ENCODE measurements at places on chromosomes 11 and 22. TPM values are rescaled to one million over a fixed set of nuclear protein-coding genes. Genes with fewer than 3 reads are reported as not detected.

GRCh38 chr11:78168539-78169477, 19.6 kb downstream of the KCTD21 start:
- DNase-seq, result no peak

DNA sequence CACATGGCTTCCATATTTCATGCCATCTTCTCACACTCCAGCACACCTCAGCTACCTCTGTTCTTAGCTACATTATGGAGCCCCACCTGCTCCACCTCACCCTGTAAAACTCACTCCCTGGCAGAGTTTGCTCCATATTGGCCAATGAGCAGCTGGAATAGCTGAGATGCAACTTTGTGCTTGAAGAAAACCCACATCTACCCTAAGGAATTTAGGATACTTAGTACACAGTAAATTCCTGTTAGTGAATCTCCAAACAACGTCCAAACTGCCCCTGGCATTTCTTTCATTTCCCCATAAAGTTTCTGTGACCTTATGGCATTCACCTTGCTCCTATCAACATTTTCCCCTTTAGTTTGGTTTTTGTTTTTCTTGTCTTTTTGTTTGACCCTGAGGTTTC, 2.2 kb upstream of the VWCE start:
- DNase-seq, result no peak

Gene MOGAT2
- total RNA-seq, result not detected

DNA sequence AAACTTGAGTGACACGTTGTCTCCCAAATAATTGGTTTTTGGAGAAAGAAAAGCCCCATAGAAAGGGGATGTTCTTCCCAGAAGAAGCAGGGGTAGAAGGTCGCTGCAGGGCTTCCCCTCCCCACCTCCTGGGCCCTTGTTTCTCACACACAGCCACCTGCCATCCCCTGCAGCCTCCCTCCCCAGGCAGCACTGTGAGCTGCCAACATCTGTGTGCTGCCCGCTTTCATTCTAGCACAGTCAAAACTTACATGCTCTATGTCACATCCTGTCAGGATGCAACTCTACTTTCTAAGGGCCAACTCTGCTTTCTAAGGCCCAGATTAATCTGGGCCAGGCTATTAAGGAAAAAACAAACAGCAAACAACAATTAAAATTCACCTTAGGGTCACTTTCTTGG, 309.4 kb upstream of the ZC3H12C start:
- no peak for DNase-seq

Gene POU2AF1
- total RNA-seq, result 3.2 TPM

GRCh38 chr22:26489447-26490036, 5.9 kb downstream of the SRRD start:
- DNase-seq, result no peak
